ENCODE measurements at places on chromosomes 12 and 14.
A peak's percentile ranks its signal among the peaks of the same experiment; 100 is the strongest.

DNA sequence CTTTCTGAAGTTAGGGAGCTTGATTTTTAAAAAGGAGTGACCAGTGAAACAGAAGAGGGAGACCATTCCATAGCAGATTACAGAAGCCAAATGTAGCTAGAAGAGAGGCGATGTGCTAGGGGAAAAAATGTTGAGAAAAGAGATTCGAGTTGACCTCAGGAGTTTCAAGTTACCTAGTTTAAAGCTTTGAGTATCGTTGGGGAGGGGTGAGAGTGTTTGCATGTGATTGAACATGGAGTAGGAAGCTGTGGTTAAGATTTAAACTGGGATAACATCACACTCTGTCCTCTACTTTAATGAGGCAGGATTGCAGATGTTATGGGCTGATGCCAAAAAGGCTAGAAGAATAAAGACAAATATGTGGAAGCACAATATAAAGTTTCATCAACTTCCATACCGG lies 3.7 kb downstream of the LETMD1 start:
- DNase-seq, result no peak

GRCh38 chr12:132710043-132710404 lies 618 bp upstream of the PGAM5 start:
- no peak for DNase-seq

- no peak for DNase-seq
These were observed 391.2 kb downstream of the RAD51B start for GRCh38 chr14:68210729-68211299.

DNA sequence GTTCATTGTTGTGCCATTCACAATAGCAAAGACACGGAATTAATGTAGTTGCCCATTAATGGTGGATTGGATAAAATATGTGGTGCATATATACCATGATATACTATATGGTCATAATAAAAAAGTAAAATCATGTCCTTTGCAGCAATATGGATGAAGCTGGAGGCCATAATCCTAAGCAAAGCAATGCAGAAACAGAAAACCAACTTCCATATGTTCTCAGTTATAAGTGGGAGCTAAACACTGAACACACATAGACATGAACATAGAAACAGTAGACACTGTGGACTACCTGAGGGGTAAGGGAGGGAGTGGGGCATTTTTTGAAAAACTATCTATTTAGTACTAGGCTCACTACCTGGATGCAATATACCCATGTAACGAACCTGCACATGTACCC lies 3.0 kb upstream of the ERP27 start:
- DNase-seq, result no peak

DNA sequence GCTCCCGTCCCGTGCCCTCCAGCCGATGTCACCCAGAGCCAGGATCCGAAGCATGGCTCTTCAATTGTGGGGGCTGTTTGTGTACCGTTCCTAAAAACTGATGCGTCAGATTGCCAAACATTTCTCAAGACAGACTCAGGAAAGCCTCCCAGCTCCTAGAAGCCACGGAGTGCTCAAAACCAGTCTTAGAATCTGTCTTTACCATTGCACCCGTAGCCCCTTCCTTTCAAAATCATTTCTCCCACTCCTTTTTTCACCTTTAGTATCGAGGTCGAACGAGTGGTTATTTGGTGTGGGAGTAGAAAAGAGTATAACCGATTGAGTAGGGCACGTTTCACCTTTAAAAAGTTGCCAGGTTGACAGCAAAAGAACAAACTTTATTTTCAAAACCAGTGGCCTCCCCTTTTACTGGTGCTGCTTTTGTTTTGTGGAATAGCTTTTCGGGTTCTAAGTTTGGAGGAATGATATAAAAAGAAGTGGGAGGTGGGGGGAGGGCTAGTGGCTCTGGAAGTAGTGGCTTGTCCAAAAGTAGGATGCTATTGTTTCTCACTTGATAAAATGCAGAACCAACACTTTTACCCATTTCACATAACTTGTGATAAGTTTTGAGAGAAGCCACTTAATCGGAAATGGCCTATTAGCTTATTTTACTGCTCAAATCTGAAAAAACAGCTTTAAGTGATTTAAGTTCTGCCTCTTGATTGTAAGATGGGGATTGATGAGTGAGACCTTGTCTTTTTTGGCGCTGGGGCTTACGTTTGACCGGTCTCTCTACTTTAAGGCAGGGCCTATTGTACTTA lies 803 bp downstream of the STK38L start:
- DNase-seq, result no peak

GRCh38 chr12:28826766-28827165 lies 322.3 kb upstream of the FAR2 start:
- no peak for DNase-seq

DNA sequence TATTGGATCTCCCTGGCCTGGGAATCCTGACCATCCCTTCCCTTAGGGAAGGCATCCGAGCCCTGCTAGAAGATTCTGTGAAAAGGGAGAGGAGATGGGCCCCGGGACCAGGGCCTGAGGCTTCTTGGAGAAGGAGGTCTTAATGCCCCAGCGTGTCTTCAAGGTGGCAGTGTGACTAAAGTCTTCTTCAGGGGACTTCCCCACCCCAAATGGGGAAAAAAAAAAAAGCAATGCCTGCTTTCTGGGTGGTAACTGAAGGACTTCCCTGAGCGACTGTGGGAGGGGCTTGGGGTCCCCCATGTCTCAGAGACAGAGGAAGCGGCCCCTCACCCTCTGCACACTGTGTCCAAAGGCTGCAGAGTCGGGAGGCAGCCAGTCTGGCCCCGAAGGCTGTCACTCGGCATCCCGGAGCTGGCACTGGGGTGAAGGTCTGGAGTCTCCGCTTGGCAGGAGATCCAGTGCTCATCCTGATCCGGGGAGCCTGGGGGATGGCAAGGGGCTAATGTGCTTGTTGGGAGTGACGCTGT lies 7.8 kb upstream of the PGF start:
- no peak for DNase-seq

DNA sequence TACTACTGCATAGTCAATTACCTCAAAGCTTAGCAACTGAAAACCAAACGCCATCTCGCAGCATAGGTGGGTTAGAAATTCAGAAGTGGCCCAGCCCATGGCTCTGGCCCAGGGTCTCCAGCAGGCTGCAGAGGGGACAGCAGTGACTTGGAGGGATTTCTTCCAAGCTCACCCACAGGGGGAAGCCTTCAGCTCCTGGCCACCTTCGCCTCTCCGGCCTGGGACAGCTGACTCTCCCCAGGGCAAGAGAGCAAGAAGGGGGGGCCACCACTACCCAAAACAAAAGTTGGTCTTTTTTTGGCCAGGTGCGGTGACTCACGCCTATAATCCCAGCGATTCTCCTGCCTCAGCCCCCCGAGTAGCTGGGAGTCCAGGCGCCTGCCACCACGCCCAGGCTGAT lies 32.2 kb upstream of the ANKRD9 start:
- DNase-seq, result no peak

GRCh38 chr12:15122344-15122743 lies 98.9 kb downstream of the RERG start:
- no peak for DNase-seq

- DNase-seq, result no peak
These were observed 13.3 kb downstream of the TGFB3 start for GRCh38 chr14:75968456-75968855.

DNA sequence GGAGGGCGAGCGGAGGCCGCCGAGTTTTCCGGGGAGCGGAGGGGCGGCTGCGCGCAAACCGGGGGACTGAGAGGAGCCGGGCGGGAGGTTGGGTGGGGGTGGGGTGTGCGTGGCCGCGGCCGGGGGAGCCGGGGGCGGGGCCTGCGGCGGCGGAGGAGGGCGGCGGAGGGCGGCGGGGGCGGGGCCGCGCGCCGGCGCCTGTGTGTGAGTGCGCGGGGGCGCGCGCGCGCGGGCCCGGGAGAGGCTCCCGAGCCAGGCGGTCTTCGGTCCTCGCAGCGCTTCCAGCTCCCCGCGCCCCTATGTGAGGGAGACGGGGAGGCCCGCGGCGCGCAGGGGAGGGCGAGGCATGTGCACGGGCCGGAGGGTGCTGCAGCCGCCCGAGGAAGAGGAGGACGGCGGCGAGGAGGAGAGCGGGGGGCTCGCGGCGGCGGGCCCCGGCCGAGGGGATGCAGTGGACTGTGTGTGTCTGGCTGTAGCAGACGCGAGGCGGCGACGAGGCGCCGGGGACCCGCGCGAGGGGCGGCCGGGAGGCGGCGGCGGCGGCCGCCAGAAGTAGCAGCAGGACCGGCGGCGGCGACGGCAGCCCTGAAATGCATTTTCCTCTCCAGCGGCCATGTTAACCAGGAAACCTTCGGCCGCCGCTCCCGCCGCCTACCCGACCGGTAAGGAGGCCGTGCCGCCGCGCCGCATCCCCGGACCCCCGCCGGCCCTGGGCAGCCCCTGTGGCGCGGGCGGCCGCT lies at the start of gene DYRK2:
Gene DYRK2 (plus strand): TSS at position 225 of the 740 bp plus-strand sequence. CDS start 389 bp downstream, at position 614.
- peak; percentile 89 for DNase-seq

- DNase-seq, result peak; percentile 66
These were observed 601 bp downstream of the COX14 start for GRCh38 chr12:50112456-50113218.

GRCh38 chr14:56630707-56631106 lies 51.1 kb downstream of the TMEM260 start:
- DNase-seq, result no peak

GRCh38 chr14:63378444-63378843 lies 59.7 kb upstream of the GPHB5 start:
- DNase-seq, result no peak

DNA sequence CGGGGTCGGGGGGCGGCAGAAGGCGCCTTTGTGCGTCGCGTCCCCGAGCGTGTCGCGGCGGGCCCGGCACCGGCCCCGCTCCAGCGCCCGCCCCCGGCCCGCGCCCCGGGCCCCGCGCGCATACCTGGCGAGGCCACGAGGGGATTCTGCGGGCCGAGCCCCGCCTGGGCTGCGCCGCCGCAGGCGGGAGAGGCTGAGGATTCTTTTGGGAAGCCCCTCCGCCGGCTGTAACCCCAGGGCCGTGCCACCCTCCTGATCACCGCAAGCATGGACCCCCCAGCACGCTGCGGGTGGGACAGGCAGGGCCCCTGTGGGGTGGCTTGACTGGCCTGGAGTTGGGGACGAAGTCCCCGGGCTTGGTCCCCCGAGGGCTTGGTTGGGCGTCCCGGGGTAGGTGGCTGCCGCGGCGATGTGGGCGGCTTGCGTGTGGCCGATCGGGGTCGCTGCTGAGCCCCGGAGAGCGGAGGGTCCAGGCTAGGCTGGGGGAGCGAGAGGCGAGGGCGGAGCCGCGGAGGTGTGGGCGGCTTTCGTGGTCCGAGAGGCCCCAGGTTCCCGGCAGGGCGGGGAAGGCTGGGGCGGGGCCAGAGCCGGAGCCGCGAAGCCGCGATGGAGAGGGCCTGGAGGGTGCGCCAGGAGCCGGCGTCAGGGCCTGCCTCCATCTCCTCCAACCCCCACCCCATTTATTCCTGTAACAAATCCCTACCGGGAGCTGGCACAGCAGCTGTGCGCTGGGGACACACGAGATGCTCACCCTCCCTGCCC lies 28.4 kb upstream of the GPR132 start:
- DNase-seq, result peak; percentile 20

Data from NCI-H774 (cell line).